ENCODE measurements at places on chromosomes 12 and 14.

- DNase-seq = no peak
Observed at GRCh38 chr14:36997843-36998242, 174.6 kb downstream of the SLC25A21 start.

DNA sequence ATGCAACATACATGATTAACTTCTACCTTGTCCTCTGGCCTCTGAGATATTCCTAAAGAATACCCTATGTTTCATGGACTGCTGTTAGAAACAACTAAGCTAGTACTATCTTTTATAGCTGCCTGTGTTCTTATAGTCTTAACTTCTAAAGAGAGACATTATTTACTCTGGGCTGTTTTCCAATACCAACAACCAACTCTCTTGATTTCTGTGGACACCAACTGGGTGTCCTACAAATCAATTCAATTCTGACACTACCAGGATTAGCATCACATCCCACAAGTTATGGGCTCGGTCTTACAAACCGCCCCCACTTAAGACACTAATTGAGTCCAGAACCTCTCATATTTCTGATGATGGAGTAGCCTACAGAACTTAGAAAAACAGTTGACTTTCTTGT, 8.3 kb downstream of the XPOT start:
- DNase-seq = no peak

GRCh38 chr14:95322651-95323050, 2.9 kb upstream of the CLMN start:
- DNase-seq = no peak

GRCh38 chr14:22040781-22041125, 367.1 kb upstream of the OR4E1 start:
- DNase-seq = no peak

GRCh38 chr14:89755816-89756215, 198.7 kb downstream of the EFCAB11 start:
- DNase-seq = no peak

DNA sequence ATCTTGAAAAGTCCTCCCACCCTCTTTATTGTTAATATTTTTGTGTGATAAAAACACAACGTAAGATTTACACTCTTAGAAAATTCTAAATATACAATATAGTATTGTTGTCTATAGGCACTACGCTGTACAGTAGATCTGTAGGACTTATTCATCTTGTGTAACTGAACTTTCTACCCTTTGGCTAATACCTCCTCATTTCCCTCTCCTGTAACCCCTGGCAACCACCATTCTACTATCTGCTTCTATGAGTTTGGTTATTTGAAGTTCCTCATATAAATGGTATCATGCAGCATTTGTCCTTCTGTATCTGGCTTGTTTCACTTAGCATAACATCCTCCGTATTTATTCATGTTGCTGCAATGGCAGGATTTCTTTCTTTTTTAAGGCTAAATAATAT, 5.2 kb upstream of the CLEC9A start:
- DNase-seq = no peak

DNA sequence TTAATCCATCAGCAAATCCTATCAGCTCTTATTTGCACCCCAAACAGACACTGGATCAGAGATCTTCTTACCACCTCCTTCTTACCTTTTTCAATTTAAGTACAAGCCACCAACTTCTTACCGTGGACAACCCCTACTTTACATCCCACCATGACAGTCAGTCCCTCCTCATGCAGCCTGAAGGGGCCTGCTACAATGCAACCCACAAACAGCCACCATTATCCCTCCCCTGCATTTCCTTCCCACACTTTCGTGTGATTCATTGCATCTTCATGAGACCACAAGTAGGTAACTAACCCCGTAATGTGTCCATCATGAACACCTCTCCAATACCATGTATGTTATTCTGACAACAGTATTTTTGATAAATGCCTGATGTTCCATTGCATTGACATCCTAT, 108.6 kb downstream of the BCL11B start:
- no peak for DNase-seq

DNA sequence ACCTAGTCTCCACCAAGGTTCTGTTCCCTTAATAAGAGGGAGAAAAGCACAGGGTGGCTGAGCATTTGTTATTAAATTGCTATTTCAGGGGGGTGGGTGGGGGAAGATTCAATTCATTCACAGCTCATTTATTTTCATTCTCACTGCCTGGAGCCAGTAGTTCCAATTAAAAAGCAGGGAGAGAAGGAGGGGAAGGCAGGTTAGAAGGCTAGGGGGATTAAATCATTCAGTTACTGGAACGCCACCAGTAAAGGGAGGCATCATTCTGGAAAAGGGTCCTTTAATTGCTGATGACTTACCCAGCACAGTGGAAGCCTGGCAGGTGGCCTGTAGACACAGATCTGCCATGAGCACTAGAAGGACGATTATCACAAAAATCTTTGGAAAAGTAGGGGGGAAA, 47.4 kb downstream of the NIN start:
- no peak for DNase-seq

DNA sequence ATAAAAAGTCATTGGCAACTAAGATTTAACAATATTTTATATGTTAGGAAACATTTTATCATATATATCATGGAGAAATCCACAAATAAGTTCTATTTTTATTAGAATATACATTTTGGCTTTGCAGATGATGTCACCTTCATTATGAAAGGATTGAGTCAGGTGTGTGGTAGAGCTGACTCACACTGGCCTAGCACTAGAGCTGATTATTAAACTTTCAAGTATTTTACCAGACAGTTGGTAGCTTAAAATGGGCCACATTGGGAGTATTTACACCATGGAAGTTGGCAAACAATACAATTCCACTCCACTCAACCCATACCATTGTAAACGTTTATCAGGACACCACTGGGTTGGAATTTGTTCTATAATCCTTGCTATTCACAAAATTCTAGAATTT, 1036.6 kb downstream of the TRHDE start:
- DNase-seq = no peak

GRCh38 chr12:132154341-132154761, 10.1 kb downstream of the NOC4L start:
- no peak for DNase-seq

- no peak for DNase-seq
Observed at GRCh38 chr12:24810378-24810777, 138.5 kb downstream of the BCAT1 start.

GRCh38 chr12:52865090-52865944, 16.5 kb upstream of the KRT78 start:
- DNase-seq = peak; percentile 30

- DNase-seq = no peak
Observed at GRCh38 chr12:124553862-124554428, 13.5 kb downstream of the NCOR2 start.

GRCh38 chr12:25653487-25654175, 100.5 kb upstream of the LMNTD1 start:
- DNase-seq = peak; percentile 79

DNA sequence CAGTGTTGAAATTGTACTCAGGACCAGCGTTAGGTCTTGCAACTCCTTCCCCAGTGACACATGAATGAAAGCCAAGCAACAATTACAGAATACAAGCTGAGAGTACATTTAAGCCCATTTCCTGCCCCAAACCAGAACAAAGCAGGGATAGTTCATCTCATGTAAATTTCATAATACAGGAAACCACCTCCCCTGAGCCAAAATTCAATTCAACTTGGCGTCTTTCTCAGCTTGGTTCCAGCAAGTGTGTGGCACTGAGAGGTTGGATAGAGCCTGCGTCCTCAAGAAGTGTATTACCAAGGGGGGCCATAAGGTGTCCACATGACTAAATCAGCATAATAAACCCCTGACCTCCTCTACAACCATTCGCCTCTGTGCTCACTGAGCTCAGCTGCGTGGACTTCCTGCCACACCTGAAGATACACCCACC, 278.9 kb upstream of the CRY1 start:
- no peak for DNase-seq

- DNase-seq = peak; percentile 55
Observed at GRCh38 chr14:71942904-71943694, 10.9 kb downstream of the RGS6 start.

DNA sequence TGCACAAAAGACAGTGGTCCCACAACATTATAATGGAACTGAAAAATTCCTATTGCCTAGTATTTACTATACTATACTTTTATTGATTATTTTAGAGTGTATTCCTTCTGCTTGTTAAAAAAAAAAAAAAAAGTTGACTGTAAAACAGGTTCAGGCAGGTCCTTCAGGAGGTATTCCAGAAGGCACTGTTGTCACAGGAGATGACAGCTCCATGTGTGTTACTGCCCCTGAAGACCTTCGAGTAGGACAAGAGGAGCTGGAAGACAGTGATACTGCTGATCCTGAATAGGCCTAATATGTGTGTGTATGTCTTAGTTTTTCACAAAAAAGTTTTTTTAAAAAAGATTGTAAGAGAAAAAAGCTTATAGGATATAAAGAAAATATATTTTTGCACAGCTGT, 12.3 kb downstream of the UBE2N start:
- no peak for DNase-seq

DNA sequence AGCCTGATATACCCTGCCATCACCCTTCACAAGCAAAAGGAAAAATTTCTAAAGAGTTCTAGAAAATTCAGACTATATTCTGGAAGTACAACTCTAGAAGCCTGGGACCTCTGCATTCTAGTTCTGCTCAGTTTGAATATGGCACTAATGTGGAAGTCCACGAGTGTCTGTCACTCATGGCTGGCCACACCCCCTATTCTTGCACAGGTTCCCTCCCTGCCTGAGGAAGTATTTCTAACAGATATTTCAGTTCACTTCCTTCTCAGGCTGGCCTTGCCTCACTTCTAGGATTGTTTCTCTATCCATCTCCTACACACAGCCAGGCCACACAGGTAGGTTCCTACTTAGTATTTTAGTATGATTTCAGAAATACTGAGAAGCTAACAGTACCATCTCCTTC, 67.4 kb downstream of the PHLDA1 start:
- peak; percentile 86 for DNase-seq

GRCh38 chr12:47156167-47156736, 76.5 kb upstream of the AMIGO2 start:
- DNase-seq = peak; percentile 2

GRCh38 chr14:55332654-55333570, 61.7 kb downstream of the FBXO34 start:
- DNase-seq = no peak

GRCh38 chr12:19719672-19720071, 280.4 kb downstream of the AEBP2 start:
- no peak for DNase-seq

DNA sequence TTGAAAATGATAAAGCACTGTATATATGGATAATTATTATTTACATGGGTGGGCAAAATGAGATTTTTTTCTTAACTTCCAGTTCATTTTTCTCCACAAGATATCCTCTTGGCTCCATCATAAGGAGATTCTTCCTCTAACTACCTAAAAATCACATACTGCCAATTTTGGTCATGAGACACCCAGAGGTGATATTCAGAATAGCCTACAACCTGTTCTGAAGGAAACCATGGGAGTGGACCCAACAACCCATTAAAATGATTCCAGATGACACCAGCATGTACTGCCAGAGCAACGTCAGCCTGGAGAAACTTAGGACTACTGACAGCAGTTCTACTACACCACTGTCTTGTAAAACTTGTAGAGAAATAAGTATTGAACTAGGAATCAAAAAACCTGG, 136.3 kb upstream of the TMPO start:
- DNase-seq = no peak

- no peak for DNase-seq
Observed at GRCh38 chr12:6476489-6476888, 6.0 kb upstream of the VAMP1 start.

DNA sequence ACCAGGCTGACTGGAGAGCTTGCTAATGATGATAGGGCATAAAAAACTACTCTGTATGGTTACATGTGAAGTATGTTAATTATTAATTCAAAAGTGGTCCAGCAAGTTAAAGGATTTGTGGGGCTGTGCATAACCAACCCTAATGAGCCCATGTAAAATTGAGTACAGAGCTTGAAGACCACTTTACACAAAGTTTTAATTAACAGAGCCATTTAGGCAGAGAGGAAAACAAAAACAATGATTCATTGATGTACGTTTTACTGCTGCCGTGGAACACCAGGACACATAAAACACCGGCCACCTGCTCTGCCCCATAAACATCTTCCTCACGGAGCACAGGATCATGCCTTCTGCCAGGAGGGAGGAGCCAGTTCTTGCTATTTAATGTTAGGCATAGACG, 83.5 kb downstream of the RIMBP2 start:
- DNase-seq = no peak

GRCh38 chr12:80456513-80456912, 12.5 kb downstream of the PTPRQ start:
- no peak for DNase-seq

DNA sequence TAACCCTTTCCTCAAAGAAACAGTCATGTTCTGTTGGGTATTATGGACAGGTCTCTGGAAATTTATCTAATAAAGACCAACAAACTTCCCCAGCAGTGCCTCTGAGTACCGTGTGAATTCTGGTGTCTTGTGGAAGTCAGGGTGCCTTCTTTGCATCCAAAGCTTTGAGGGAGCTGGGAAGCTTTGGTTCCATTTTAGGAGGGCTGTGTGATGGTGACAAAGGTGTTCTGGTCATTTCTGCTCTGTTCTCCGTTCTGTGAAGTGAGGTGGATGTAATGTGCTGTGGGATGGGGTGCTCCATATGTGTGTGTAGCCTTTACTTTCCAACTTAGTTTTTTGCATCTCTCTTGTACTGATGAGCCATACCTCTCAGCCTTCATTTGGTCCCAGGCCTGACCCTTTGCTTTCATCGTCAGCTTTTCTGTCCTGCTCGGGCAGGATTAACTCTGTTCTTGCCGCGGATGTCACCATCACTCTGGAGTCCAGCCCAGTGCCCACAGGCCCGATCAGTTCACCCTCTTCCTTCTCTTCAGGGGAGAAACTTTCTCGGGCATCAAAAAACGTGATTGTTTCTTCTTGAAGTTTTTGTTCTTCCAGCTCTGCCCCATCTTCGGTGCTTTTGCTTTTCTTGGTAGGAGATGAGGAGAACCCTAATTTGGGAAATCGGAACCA, 13.2 kb downstream of the PLD4 start:
- DNase-seq = no peak

DNA sequence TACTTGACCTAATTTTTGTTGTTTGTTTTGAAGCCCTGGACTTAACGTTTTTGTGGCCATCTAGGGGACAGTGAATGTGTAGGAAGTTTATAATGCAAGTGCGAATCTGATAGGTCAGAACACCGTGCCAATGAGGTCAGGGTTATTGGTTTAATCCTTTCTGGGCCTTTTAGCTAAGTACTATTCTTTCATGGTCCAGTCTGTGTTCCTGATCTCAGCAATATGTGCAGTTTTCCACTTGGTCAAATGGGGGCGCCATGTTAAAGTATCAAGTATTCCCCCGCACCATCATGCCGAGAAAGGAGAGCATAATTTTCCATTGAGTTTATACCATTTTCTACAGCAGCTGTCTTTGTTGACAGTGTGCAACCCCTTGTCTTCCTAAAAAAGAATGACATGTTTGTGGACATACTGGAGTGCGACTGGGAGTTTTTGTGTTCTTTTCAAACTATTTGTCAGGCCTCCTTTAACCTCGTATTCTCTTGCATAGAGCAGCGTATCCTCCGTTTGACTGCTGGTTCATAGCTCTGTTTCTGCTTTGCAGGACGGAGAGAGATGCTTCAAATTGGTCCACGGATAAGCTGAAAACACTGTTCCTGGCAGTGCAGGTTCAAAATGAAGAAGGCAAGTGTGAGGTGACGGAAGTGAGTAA, 1.3 kb downstream of the AHSA1 start:
- DNase-seq = peak; percentile 84
